ENCODE measurements at places on chromosomes 11 and 22.

GRCh38 chr11:69369210-69369825, 75.4 kb downstream of the MYEOV start:
- no peak for DNase-seq

GRCh38 chr22:47434336-47435203, 672.1 kb downstream of the TBC1D22A start:
- DNase-seq, result no peak

DNA sequence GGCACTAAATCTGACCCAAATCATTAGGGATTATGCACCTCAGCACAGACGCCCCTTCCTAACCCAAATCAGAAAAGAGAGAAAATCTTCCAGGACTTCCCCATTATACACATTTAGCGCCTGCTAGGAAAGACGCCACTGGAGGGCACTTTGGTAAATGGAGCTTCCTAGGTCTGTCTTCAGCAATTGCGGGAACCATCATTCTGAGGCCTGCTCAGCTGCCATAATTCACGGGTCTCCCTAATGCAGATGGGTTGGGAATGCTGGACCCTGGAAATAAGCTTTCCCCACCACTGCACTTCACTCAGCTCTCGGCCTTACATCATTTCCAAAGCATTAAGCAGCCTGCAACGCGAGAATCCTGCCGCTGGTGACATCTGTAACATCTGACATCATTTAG, 86.2 kb upstream of the OPCML start:
- no peak for DNase-seq

DNA sequence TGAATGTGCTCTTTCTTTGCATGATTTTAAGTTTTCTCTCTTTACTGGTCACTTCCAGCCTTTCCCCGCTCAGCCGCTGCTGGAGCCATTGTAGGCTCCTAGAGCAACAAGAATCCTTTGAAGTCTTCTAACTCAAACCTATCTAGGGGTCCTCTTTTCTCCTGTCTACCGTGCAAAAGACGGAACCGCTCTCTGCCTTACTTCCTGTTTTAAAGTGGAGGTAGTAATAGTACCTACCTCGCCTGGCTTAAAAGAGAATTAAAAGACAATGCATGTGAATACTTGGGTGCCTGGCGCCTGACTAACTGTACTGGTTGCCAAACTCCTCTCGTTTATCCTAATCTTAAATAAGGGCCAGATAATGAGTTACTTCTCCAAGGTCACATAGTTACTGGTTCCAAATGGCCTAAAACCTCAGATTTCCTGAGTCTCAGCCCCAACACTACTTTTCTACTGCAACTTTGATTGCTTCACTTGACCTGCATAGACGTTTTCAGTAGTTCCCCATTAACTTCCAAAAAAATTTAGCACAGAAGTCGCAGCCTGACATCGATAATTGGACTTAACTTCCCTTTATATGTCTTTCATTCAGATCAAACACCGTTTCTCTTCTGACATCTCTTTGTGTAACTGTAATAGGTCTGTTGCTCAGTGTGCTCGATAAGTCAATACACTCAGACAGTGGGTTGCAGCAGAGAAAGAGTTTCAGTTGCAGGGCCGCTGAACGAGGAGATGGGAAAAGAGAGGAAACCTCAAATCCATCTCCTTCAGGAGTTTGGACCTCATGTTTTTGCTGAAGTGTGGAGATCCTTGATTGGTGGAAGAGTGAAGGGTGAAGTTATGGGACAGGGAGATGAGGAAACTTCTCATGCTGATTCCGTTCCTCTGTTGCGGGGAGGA, 891 bp downstream of the SAMM50 start:
- no peak for DNase-seq

GRCh38 chr11:118223992-118224391, 819 bp downstream of the JAML start:
- no peak for DNase-seq

GRCh38 chr11:71238941-71239340, 13.4 kb downstream of the SHANK2 start:
- DNase-seq, result no peak

- DNase-seq, result no peak
Observed at GRCh38 chr11:78684377-78684776, 109.7 kb upstream of the NARS2 start.

Measured in NCI-H526 treated with DMSO at 0.1 percent for 48 hours (cell line).